ENCODE measurements at places on chromosomes 7 and 10.

DNA sequence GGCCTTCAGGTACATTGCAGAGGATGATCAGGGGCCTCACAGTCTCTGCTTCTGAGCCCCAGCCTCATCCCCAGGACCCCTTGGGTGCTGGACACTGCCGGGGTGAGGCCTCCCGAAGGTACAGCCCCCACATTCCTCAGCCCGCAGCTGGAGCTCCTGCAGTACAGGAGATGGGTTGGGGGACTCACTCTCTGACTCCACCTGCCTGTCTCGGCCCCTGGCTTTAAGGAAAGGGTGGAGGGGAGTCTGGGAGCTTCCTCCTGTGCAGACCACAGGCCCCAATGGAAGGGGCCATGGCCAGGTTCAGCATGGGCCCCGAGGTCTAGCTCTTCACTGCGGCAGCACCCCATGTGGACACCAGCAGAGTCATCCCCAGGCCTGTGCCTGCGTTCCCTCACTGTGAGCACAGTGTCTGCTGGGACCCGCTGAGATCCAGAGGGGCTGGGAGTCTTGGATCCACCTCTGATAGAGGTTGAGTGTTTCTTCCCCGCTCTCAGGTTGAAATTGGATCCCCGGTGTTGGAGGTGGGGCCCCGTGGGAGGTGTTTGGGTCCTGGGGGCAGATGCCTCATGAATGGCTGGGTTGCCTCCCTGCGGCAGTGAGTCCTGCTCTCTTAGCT is 99.9 kb downstream of the PRKAG2 start:
- no peak for DNase-seq

DNA sequence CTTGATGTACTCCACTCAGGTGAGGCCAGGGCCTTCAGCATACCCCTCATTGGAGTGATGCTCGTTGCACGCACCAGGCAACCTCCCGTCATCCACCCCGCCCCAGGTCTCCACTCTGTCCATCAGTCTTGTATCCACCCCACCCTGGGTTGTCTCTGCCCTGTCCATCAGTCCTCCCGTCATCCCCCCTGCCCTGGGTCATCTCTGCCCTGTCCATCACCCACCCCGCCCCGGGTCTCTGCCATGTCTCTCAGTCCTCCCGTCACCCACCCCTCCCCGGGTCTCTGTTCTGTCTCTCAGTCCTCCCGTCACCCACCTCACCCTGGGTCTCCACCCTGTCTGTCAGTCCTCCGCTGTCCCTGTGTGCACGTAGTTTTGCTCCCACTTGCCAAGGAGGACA is 59.9 kb downstream of the WDR37 start:
- DNase-seq: no peak

GRCh38 chr7:12687718-12688171 is 312 bp downstream of the ARL4A start:
- no peak for DNase-seq

GRCh38 chr10:116774728-116775151 is 32.4 kb upstream of the HSPA12A start:
- DNase-seq: no peak

DNA sequence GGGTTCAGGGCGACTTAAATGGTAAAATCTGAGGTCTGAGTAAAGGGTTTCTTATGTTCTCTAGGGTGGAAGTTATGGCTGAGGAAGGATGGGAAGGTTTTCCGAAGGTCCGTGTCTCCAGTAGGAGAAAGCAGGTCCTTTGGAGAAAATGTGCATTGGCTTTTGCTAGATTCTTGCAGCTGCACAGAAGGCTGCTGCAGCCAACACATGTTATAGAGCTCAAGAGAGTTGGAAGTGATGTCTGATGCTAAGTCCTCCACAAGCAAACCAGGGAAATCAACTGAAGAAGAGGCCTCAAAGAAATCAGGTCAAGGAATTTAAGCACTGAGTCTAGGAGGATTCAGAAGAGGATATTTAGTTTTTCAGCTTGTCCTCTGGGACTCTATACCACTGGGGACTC is 404.6 kb downstream of the LRMDA start:
- DNase-seq: no peak

GRCh38 chr10:71323407-71323806 is 4.3 kb downstream of the SLC29A3 start:
- no peak for DNase-seq

- DNase-seq: no peak
Observed at GRCh38 chr10:33391611-33392465, 57.4 kb upstream of the NRP1 start.

GRCh38 chr10:101485681-101486554 is 102.1 kb downstream of the POLL start:
- DNase-seq: peak; percentile 46

DNA sequence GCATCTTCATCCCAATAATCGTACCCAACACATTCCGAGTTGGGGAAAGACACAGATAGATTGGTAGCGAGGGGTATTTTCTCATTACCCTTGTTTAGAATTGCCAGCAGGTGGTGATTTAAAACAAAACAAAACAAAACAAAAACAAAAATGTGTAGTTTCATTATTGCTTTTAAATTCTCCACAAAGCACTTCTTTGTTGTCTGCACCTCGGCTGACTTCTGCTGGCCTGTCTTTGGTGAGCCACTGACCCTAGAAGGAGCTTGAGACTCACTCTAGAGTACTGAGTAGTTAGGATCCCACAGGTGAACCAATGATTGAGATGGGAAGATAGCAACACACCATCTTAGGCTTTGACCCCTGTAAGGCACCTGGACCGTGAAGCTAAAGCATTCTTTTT is 105.4 kb upstream of the BET1 start:
- no peak for DNase-seq

DNA sequence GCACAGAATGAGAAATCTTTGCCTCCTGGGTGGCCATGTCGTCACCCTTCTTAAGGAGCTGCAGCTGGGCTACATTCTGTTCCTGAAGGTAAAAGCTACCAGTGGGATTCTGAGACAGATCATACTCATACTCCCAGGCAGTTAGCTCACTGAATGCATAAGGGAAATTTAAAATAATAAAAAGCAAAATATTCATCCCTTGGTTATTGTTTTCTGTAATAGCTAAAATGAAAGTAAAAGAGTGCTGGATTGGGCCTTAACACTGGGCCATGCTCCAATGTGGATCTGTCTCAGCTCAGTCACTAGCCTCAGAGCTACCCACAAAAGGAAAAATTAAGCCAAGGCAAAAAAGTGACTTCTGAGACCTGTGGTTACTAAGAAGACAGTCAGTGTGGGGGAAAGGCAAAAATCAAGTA is 8.9 kb upstream of the DYNC2I1 start:
- no peak for DNase-seq

DNA sequence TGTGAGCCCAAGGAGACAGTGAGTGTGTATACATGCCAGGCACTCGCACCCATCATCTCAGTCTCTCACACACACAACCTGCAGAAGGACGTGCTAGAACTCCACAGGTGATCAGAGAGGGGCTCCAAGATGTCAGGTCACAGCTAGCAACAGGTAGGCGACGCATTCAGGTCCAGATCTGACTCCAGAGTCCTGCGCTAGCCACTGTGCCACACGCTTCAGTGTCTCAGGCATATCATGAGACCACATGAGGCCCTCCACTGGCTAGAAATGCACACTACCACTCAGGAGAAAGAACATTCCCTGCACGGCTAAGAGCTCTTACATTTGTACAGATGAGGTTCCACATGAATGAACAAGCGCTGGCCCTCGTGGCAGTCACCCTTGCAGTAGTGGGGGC is 11.5 kb downstream of the AKR1B1 start:
- DNase-seq: no peak

DNA sequence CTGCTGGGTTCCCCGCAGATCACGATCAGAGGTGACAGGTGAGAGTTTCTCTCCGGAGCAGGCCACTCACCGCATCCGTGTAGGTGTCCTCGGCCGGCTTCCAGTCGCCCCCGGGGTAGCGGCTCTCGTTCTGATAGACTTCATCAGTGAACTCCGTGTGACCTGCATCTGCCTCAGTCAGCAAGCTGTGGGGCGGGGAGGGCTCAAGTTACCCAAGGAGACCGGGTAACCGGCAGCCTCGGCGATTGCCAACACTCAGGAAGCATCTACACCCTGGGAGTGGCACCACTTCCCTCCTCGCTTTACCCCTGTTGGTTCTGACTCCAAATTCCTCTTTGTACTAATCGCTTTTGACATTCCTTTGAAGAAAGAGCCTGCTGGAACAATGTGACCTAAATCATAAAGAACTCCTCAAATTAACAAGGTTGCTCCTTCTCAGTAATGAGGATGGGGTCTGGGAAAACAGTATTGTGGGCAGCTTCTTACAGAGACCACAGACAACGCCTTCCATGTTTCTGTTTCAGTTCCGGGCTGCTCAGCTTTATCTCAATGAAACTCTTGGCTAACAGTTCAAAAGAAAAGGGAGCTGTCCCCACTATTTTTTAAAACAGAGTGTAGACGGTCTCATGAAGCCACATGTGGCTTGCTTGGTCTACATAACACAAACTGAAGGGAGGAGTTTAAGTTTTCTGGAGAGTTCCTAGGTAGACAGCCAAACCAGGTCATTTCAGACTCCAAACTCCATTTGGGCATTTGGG is 118.1 kb downstream of the MYOF start:
- no peak for DNase-seq

- peak; percentile 86 for DNase-seq
Observed at GRCh38 chr7:156764016-156764669, 123.6 kb downstream of the RNF32 start.

- DNase-seq: no peak
Observed at GRCh38 chr7:24808518-24808917, 51.3 kb upstream of the GSDME start.

DNA sequence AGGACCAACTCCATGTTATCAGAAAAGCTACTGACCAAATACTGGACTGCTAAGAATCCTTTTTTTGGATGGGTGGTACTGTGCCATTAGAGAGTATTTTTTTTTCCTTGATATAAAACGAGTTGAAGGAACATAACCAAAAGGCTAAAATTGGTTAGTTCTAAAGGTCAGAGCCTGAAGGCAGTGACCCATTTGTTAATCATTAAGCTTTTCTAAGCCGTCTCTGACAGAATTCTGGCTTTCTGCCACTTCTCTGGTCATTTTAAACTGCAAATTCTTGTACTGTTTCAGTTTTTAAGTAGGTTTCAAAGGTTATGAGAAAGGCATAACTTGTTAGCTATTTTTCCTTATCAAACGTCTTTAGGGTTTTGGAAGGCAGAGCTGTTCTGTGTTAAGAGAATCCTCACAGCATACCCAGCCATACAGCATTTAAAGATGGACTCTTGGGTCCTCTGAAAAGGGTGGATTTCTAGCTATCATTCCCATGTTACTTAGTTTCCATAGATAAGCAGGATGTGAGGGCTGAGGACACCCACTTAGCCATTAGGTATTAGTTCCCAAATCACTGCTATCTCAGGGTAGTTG is 196.8 kb downstream of the RNLS start:
- DNase-seq: no peak

- no peak for DNase-seq
Observed at GRCh38 chr7:44221231-44221791, 20.5 kb downstream of the YKT6 start.

- DNase-seq: no peak
Observed at GRCh38 chr10:60476451-60476850, 86.8 kb upstream of the ANK3 start.

- DNase-seq: no peak
Observed at GRCh38 chr10:105279101-105279500, 638.0 kb downstream of the SORCS3 start.

- DNase-seq: no peak
Observed at GRCh38 chr7:88664630-88665233, 94.8 kb upstream of the ZNF804B start.

DNA sequence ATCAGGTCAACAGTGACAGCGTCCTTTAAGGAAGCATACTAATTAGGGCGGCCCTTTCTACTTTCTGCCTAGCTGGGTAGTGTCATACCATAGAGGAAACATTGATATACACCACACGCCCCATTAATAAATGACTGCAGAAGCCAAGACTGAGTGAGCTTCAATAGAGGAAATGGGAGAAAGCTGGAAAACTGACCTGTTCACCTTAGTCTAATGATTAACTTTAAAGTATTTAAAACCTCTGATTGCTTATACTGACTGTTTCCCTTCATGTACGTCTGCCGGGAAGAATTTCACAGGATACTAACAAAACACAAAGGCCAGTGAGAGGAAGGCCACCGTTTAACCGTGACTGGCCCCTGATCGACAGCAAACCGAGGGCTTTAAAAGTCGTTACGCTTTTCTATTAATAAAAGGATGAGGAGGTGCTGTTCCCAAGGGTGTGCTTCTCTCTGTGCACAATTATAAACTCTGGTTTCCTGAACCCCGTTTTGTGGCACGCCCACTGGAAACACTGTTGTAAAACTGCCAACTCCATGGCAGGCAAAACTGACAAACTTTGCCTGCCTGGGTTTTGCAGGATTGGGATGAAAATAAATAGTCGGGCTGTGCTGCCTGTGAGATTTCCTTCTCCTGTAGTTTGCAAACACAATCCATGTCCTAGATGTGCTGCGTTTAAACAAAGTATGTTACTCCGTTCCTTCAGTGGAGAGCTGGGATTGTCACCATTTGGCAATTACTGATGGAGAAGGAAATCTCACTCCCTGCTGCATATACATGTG is 137.6 kb downstream of the NRP1 start:
- no peak for DNase-seq

DNA sequence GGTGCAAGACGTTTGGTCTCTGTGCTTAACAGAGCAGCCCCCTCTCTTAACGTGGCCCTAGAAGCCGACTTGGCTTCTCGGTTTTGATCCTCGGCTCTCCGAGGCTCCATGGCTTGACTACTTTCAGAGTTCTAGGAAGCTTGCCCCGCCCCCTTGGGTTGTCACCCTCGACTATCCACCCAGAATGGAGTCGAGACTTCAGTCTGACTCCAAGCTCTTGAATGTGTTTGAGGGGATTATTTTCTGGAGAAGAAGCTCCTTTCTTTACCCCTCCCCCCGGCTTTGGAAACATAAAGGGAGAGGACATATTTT is 448 bp downstream of the SEC24C start:
- no peak for DNase-seq

GRCh38 chr10:14617852-14618251 is 156.8 kb downstream of the FAM107B start:
- DNase-seq: no peak

- DNase-seq: peak; percentile 9
Observed at GRCh38 chr7:101555921-101556275, 73.2 kb downstream of the MYL10 start.

Measured in D341Med (cell line).